Progenitor cell of endocrine pancreas (in vitro differentiated cells): ENCODE measurements at places on chromosomes 3 and 15.

DNA sequence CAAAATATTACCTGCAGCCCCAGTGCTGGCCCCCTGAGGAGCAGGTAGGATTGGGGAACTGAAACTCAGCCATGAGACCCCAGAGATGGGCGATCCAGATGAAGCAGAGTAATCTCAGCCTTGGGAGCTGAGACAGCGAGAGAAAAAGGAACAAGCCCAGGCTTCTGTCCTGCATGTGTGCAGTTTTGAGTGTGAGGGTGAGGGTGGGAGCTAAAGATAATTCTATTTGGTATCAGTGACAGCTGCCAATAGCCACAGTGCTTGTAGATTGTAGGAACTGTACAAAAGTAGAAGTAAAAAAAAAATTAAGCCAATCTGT is 5.9 kb downstream of the ATP8B4 start:
- DNase-seq = no peak

GRCh38 chr3:191894406-191894805 is 433.4 kb downstream of the PYDC2 start:
- no peak for DNase-seq

DNA sequence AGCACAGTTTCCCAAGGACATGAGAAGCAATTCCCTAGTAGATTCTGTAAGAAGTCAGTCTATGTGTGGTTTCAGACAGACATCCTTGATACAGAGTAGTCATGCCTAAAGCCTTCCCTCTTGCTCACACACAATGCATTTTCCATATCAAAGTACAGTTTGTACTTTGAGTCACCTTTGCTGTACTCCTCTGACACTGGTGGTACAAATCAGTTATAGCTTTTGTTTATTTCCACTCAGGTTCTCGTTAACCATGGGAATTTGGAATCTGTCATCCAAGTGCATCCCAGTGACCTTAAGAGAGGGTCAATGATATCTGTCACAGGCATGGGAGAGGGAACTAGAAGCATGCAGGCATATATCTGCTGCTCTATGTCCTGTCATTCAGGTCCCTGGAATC is 3.6 kb upstream of the GNB4 start:
- no peak for DNase-seq

DNA sequence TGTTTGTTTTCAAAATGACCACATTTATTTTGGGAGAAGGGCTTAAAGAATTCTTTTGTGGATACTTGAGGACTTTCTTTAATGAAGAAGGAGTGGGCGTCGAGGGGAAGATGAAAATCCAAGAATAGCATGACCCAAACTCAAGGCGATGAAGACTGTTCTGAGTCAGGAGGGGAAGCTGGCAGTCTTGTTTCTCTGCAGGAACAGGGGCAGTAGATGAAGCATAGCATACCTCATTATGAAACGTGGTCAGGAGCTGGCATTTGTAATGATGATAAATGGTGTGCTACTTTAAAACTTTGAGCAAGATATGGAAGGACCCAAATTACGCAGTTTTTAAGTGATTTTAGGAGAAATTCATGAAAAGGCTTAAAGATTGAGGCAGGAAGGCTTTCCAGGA is 549.0 kb downstream of the IGSF11 start:
- DNase-seq = no peak

- DNase-seq = peak; percentile 94
Measured at GRCh38 chr3:47475570-47476329, at the start of gene SCAP. TSS of gene SCAP (minus strand) at chr3:47475941. CDS start at chr3:47442993, 32,948 bp downstream.

DNA sequence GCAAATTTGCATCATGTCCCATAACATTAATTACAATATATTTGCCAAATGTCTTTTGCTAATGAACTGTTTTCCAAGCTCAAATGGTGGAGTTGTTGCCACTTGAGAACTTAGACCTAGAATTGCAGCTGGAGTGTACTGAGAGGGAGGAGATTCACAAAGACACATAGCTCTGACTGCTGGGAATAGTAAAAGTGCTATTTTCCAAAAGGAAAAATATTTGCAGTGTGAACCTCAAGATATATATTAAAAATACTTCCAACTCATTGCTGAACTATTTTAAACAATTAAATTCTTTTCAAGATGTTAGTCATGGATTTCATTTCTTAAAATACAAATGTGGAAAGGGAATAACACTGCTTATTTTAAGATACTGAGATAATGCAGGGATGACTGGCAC is 666.8 kb upstream of the ARPP21 start:
- DNase-seq = no peak

GRCh38 chr3:116896116-116896515 is 186.5 kb downstream of the TUSC7 start:
- DNase-seq = no peak

- DNase-seq = no peak
Measured at GRCh38 chr15:65914981-65915925, 46.0 kb downstream of the RAB11A start.

DNA sequence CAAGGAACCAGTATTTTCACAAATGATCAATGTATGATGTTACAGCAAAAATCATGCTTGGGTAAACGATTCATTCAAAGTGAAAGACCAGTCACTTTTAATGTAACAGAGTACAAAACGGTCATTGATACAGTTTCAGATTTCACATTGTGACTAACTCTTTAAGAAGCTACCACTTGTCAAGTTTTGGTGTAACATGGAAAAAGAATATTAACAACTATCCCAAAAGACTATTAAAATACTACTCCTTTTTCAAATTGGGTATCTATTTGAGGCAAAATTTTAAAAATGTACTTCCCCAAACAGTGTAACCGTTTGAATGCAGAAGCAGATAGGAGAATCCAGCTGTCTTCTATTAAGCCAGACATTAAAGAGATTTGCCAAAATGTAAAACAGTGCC is 31.7 kb downstream of the AKAP13 start:
- no peak for DNase-seq

DNA sequence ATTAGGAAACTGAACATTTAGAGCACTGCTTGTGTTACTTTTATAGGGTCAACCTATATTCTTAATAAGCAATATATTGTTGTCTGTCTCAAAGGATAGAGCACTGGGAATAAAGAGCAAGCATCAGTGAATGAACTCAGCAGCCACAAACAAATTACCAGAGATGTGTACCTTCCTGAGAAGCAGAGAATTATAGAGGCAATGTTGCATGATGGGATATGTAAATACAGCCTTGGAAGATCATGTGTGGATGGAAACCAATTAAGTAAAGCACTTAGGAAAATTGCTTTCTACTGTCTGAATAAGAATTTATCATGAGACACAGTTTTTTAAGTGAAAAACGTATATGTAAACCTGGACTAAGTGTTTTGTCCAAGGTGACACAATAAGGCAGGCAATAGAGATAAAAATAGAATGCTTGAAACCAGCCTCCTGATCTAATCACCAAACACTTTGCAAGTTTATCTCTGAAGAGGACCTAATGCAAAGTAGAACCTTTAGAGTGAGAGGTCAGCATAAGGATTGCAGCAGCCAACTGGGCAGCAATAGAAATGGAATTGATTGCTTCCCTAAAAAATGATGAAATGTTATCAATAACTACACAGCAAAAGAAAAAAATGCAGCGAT is 848.0 kb downstream of the TUSC7 start:
- DNase-seq = no peak

DNA sequence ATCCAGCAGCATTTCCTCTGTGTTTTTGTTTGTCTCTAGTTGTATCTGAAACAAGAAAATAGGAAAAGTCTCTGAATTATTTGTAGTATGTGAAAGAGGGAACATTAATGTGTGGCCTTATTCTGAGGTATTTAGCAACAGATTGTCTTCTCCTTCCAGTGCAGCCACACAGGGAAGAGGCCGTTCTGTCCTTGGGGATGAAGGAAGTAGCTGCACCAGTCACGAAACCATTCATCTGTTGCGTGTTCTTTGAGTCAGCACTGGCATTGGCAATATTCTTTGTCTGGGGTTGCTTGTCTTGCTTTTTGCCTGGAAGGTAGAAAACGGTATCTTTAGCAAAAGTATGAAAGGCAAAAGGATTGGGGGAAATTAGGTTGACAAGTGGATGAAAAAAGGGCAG is 91.6 kb downstream of the CDIN1 start:
- no peak for DNase-seq

DNA sequence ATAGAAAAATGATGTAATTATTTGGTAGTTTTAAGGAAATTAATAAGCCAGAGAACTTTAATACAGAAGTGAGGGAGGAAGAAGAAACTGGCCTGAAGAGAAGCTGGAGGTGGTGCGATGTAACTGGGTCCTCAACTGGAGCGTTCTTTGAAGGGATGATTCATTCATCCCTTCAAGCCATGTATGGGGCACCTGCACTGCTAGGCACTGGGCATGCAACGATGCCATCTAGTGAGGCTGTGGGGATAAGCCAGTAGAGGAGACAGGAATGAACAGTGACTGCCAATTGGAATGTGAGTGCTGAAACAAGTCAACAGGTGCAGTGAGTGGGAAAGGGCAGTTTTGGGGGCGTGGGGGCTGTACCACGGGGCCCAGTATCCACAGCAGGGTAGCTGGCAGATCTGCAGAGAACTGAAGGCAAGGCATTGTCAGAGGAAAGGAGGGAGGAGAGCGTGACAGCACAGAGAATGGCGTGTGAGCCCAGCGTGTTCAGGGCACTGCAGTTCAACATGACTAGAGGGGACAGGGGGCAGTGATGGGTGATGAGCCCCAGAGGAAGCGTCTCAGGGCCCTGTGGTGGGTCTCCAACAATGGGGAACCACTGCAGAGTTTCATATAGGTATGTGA is 3.8 kb upstream of the KIF23 start:
- DNase-seq = no peak

DNA sequence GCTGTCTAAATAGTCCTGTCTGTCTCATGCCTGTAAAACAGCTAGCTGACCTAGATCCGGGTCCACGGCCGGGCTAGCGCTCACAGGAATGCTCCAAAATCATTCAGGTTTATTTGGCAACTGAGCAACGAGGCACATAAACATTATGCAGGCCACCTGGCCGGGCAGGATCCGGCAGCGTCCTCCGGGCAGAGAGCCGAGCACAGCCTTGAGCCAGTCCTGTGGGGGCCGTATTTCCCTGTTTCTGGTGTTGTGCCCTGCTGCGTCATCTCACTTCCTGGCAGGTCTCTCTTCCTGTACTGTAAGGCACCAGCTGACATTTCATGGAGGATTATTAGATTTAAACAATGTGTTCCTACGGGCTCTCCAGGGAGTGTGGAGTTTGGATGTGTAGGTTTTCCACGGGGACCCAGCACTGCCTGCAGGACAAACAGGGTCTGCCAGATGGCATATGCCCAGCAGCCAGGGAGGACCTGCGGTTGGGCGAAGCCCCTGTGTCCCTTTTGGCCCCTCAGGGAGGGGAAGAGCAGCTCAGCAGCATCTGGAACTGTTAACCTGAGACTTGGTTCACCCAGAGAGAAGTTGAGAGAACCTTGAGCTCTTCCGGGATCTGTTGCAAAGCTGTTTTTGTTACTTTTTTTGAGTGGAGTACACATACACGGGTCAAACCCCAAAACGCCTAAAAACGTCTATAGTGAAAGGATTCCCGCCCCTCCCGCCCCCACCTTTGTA is 16.6 kb upstream of the LRRK1 start:
- no peak for DNase-seq

GRCh38 chr3:101120039-101120438 is 126.8 kb upstream of the ABI3BP start:
- no peak for DNase-seq

DNA sequence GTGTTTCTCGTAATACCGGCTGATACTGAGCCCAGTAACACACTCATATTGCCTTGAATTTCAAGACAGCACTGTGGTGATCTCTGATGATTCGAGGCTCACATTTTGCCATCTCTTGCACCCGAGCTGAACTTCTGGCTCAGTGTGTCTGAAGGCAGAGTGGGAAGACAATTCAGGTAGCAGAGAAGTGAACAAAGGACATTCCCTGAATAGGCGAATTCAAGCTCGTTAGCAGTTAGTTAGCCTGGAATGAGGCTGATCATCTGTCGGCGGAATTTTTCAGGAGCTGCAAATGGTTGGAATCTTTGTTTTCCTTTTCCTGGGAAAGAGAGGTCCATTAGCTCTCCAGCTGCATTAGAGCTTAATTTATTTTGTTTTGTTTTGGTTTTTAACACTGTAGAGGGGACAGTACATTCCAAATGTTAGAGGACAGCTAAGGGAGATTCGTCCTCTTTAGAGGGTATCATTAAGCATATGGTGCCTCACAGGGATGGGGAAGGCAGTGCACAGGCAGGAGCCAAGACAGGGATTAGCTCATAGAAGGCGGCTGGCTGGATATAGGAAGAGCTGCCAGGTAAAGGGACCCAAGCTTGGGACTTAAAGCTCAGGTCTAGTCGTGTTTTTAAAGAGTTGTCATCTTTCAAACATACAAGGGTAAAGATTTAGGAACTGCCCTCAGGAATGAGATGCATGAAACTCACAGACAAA is 119.7 kb upstream of the DLG1 start:
- no peak for DNase-seq

- DNase-seq = no peak
Measured at GRCh38 chr3:110494728-110495127, 576.9 kb upstream of the NECTIN3 start.

DNA sequence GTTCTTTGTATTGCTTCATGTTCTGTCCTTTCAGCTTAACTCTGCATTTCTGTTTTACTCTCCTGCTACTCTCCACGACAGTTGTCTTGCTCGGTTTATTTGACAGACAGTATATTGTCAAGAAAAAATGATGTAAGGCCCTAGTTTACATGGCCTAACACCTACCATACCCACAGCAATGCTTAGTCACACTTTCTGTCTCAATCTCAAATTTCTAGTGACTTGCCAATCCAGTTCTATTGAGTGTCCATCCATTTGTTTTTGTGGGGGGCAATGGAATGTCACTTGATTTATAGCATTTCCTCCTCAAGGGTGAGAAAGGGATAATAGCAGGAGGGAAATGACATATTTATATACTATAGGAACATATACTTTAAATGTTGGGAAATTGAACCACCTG is 676.2 kb downstream of the NAALADL2 start:
- DNase-seq = no peak

GRCh38 chr3:71587958-71588357 is 4.4 kb upstream of the FOXP1 start:
- DNase-seq = no peak

- DNase-seq = no peak
Measured at GRCh38 chr15:64337761-64338160, 18.2 kb downstream of the CSNK1G1 start.

DNA sequence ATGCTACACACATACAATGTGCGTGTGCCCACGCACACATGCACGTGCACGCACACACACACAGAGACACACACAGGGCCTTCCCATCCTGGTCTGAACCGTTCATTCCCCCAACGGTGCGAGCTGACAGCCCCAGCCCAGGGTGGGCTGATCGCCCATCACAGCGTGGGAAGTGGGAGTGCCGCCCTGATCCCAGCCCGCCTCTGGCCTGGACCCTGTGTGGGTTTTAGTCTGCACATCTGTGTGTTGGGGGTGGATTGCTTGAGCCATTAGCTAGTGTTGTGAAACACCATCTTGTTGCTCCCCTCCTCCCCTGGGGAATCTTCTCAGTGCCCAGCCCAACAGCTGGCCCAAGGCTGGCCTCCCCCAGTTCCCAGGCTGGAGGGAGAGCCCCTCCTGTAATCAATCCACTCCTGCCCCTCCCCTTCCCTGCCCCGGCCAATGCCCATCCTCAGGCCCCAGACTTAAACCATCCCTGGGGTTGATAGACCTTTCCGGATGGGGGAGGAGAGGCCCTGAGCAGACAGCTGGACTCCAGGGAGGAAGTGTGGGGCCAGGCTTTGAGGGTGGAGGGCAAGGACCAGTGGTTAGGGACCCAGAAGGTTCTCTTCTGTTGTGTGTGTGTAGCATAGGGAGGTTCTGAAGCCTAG is 8.3 kb downstream of the SEMA3G start:
- DNase-seq = no peak

- DNase-seq = no peak
Measured at GRCh38 chr15:31458596-31459399, 132.2 kb downstream of the KLF13 start.
